Breast epithelium (tissue), 4 donors: ENCODE measurements at places on chromosomes 6 and 20. TPM values are rescaled to one million over a fixed set of nuclear protein-coding genes. Genes with fewer than 3 reads are reported as not detected.

The GRM4 gene
- not detected for total RNA-seq

The IMPG1 gene
- total RNA-seq, result not detected

The RAD21L1 gene
- not detected for total RNA-seq

The ECT2L gene
- 0.16 TPM for total RNA-seq

GRCh38 chr20:54355631-54356280 lies 119.6 kb upstream of the DOK5 start:
- H3K4me3 ChIP-seq, result no peak overlapping the region
- H3K27ac ChIP-seq, result no peak overlapping the region
- no peaks in the 10 kb centered on the region for H3K36me3 ChIP-seq
- H3K4me1 ChIP-seq, result no peaks in the 10 kb centered on the region

DNA sequence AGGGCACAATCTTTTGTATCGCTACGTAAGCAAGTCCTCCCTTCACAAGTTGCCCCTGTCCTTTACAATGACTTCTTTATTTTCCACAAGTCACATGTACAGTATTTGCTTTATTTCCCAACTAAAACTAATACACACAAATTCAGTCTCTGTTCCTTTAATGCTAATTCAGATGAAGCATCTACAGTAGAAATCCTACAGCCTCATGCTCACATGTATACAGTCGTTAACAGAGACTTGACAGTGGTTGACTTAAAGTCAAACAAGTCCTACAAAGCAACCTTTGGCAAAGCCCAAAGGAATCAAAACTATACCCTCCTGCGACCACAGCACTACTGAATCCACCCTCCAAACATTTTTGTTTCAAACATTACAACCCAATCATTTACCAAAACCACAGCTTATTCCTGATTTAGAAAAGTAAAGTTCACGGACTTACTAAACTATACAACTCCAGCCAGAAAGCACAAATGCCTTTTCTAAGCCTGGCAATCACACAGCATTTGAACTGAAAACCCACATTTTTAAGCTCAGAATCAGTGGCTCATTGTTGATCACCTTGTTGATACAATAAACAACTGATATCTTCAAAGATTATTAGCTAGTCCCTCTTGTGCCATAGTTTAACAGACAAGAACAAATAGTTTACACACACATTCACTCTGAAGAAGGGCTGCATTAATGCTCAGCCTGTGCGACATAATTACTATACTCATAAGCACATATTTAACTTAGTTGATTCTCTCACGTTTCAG lies 70.9 kb upstream of the NHSL1 start:
- no peaks in the 10 kb centered on the region for H3K36me3 ChIP-seq
- DNase-seq, result no peak
- H3K27ac ChIP-seq, result no peak overlapping the region

DNA sequence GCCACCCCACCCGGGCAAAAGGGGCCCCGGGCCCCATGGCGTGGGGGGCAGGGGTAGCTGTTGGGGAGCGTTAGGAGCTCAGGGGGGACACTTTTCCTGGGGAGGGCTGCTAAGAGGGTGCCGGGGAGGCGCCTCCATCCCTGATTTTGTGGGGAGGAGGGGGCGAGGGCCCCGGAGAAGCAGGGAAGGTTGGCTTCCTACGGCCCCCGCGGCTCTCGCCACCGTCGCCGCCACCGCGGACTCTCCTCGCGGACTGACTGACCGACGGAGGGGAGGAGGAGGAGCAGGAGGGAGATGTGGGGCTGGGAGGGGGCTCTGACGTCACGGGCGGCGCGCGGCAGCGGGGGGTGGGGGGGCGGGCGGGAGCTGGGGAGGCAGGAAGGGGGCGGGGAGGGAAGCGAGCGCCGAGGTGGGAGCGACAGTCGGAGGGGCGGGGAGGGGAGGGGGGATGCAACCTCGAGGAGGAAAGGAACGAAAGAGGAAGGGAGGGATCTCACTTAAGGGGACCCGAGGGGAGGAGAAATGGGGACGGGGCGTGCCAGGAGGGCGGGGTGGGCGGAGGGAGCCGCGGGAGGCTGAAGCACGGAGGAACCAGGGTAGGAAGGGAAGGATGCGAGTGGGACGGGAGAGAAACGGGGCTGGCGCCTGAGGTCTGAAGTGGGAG lies 5.1 kb downstream of the GABBR1 start:
- no peaks in the 10 kb centered on the region for H3K36me3 ChIP-seq
- no peaks in the 10 kb centered on the region for H3K27me3 ChIP-seq
- H3K27ac ChIP-seq, result peak overlapping the region; percentile 85
- H3K4me3 ChIP-seq, result peak overlapping the region; percentile 79
- H3K4me1 ChIP-seq, result peaks cover 11% of the 10 kb centered on the region
- no peak for DNase-seq

DNA sequence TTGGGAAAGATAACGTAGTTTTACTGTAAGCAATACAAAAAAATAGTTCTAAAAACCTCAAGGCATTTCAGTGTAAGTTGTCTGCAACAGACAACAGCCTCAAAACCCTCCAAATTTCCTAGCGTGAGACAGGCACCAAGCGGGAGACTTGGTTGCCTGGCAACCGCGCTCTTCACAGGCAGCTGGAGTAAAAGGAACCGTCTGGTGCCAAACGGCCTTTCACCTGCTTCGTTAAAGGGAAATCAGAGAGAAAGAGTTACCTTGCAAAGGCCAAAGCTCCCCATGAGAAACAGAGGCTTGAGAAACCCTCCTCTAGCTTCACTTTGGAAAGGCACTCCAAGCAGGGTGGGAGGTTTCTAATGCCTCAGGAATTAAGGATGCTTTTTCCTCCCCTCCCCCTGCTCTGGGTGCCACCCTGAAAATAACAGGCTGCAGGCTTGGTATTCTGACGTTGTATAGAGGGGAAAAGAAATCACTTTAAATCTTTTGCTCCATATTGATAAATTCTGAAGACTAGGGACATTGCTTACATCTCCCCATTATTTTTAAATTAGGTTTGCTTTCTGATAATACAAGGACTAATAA lies 129.7 kb upstream of the UFL1 start:
- H3K27me3 ChIP-seq, result no peaks in the 10 kb centered on the region
- DNase-seq, result no peak
- H3K27ac ChIP-seq, result no peak overlapping the region
- H3K4me3 ChIP-seq, result no peak overlapping the region

- H3K27ac ChIP-seq, result no peak overlapping the region
- no peak overlapping the region for H3K4me3 ChIP-seq
- H3K27me3 ChIP-seq, result no peaks in the 10 kb centered on the region
- no peak for DNase-seq
- H3K4me1 ChIP-seq, result no peaks in the 10 kb centered on the region
Measured at GRCh38 chr6:104019075-104019753, 840.5 kb downstream of the HACE1 start.

GRCh38 chr20:11235058-11235457 lies 561.3 kb upstream of the JAG1 start:
- H3K27ac ChIP-seq, result no peak overlapping the region
- H3K4me3 ChIP-seq, result no peak overlapping the region
- no peaks in the 10 kb centered on the region for H3K4me1 ChIP-seq

DNA sequence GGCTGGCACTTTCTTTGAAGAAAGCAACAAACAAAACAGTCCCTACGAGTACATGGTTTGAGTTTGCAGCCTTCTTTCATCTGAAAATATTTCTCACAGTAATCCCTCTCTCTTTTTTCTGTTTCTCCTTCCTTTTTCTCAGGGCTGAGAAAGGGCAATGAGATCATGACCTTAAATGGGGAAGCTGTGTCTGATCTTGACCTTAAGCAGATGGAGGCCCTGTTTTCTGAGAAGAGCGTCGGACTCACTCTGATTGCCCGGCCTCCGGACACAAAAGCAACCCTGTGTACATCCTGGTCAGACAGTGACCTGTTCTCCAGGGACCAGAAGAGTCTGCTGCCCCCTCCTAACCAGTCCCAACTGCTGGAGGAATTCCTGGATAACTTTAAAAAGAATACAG lies 80.7 kb upstream of the CLDN20 start:
- H3K36me3 ChIP-seq, result no peaks in the 10 kb centered on the region
- H3K27me3 ChIP-seq, result no peaks in the 10 kb centered on the region
- no peak for DNase-seq
- H3K4me1 ChIP-seq, result no peaks in the 10 kb centered on the region
- H3K4me3 ChIP-seq, result no peak overlapping the region

DNA sequence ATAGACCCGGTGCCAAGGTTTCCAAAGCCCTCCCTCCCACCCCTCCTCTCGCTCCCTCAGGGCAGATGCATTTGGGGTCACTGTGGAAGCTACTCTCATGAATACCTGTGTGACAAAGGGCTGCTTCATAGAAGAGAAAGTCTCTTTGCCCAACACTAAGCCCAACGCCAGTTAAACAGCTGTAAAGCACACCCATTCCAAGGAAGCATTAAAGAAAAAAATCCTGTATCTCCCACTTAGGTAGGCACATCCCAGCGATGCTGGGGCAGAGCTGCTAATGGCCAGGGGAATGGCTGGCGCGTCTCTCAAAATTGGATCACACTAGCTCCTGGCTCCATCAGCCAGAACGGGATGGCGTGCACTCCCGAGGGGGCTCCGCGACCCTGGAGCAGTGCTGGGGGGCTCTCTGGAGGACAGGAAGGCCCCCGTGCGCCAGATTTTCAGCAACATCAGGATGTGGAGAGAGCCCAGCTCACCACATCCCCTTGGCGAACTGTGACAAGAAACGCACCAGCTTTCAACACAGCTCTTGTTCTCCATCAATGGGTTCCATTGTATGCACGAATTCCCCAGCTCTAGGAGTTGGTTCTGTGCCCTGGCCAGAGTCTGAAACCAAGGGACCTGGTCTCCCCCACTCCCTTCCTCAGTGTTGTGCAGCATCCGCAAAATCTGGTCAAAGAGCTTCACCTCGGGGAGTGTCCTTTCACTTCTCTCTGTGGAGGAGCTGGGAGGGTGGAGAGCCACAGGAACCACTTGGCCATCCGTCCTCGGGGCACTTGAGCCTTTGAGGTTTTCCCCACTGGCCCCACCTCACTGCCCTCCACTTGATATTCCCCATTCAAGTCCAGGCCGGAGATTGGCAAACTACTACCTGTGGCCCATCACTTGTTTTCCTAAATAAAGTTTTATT lies 74.1 kb downstream of the TFAP2C start:
- peak overlapping the region; percentile 91 for H3K27ac ChIP-seq
- H3K4me3 ChIP-seq, result no peak overlapping the region
- H3K36me3 ChIP-seq, result no peaks in the 10 kb centered on the region
- no peak for DNase-seq

DNA sequence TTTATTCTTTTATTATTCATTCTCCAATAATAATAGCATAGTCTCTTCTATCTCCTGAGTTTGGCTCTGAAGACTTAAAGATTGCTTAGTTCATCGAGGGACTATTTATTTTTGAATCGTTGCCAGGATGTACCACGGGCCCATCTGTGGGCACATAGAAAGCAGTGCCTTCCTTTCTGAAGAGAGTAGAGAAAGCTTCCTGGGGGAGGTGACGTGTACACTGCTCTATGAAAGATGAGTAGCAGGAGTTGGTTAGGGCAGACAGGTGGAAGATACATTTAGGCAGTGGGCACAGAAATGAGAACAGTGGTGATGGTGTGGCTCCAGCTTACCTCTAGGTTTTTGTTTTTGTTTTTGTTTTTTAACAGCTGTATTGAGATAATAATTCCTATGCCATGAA lies 98.4 kb downstream of the CDKAL1 start:
- DNase-seq, result no peak
- H3K4me1 ChIP-seq, result no peaks in the 10 kb centered on the region
- H3K4me3 ChIP-seq, result no peak overlapping the region
- no peaks in the 10 kb centered on the region for H3K36me3 ChIP-seq
- H3K27ac ChIP-seq, result no peak overlapping the region

DNA sequence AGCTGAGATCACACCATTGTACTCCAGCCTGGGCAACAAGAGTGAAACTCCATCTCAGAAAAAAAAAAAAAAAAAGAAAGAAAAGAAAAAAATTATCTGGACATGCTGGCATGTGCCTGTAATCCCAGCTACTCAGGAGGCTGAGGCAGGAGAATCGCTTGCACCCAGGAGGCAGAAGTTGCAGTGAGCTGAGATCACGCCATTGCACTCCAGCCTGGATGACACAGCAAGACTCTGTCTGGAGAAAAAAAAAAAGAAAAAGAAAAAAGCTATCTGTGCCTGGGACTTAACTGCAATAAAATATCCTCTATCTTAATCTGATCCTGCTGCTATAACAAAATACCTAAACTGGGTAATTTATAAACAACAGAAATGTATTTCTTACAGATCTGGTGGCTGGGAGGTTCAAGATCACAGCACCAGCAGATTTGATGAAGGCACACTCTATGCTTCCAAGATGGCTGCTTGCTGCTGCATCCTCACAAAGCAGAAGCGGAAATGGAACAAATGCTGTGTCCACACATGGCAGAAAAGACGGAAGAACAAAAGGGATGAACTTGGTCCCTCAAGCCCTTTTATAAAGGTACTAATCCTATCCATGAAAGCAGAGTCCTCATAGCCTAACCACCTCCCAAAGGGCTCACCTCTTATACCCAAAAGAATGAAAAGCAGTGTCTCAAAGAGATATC lies 273.3 kb upstream of the JARID2 start:
- no peaks in the 10 kb centered on the region for H3K4me1 ChIP-seq
- H3K36me3 ChIP-seq, result no peaks in the 10 kb centered on the region
- H3K4me3 ChIP-seq, result no peak overlapping the region
- no peak for DNase-seq

- no peak for DNase-seq
- no peaks in the 10 kb centered on the region for H3K27me3 ChIP-seq
- no peak overlapping the region for H3K27ac ChIP-seq
- H3K4me3 ChIP-seq, result no peak overlapping the region
- H3K4me1 ChIP-seq, result no peaks in the 10 kb centered on the region
- no peaks in the 10 kb centered on the region for H3K36me3 ChIP-seq
Measured at GRCh38 chr6:110681543-110682459, 133.5 kb downstream of the CDK19 start.

DNA sequence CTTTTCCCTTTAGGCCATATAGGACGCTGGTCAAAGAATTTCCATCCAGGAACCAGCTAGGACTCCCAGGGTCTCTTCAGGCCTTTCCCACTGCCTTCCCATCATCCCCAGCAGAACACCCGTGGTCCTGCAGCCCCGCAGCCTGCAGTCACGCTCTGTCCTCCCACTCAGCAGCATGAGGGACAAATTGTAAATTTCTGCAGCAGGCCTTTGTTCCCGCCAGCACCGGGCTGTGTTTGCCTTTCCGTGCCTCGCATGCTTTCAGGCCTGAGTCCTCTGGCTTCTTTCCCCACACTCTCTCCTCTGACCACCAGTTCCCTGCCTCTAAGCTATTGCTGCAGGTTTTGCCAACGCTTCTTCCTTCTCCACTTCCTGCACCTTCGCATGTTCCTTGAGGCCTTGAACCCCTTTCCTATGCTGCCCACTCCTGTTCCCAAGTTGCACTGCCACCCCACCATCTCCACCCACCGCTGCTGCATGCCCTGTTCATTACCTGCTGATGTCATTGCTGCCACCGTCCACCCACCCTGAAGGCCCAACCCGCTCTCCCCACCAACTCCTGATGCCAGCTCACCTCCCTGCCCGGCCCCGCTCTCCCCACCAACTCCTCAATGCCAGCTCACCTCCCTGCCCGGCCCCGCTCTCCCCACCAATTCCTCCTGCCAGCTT lies 49.8 kb downstream of the RNASET2 start:
- DNase-seq, result no peak
- H3K4me1 ChIP-seq, result no peaks in the 10 kb centered on the region
- H3K36me3 ChIP-seq, result no peaks in the 10 kb centered on the region
- no peak overlapping the region for H3K27ac ChIP-seq
- no peaks in the 10 kb centered on the region for H3K27me3 ChIP-seq
- H3K4me3 ChIP-seq, result no peak overlapping the region
